Psoas muscle (tissue), 8 donors: ENCODE measurements at places on chromosomes 2 and 18. TPM values are rescaled to one million over a fixed set of nuclear protein-coding genes. Genes with fewer than 3 reads are reported as not detected.

GRCh38 chr18:24491927-24492834 is 31.7 kb downstream of the HRH4 start:
- no peak for DNase-seq

DNA sequence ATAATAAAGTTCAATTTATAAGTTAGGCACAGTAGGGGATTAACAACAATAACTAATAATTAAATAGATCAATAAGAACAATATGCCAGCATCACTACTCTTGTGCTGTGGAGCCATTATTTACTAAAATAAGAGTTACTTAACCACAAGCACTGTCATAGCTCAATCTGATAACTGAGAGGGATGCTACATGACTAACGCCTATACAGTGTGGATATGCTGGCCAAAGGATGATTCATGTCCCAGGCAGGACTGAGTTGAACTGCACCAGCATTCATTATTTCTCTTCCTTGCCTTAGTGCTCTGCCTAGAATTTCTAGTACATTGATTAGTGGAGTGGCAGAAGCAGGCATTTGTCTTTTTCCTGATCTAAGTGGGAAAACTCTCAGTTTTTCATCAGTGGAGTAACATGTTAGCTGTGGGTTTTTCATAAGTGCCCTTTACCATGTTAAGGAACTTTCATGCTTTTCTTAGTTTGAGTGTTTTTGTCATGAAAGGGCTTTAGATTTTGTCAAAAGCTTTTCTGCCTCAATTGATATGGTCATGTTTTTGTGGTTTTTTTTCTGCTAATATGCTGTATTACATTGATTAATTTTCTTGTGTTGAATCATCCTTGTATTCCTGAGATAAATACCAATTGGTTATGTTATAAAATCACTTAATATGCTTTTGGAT is 21.7 kb downstream of the KIAA1328 start:
- DNase-seq, result no peak

GRCh38 chr2:145012214-145012670 is 492.3 kb upstream of the ZEB2 start:
- DNase-seq, result no peak

DNA sequence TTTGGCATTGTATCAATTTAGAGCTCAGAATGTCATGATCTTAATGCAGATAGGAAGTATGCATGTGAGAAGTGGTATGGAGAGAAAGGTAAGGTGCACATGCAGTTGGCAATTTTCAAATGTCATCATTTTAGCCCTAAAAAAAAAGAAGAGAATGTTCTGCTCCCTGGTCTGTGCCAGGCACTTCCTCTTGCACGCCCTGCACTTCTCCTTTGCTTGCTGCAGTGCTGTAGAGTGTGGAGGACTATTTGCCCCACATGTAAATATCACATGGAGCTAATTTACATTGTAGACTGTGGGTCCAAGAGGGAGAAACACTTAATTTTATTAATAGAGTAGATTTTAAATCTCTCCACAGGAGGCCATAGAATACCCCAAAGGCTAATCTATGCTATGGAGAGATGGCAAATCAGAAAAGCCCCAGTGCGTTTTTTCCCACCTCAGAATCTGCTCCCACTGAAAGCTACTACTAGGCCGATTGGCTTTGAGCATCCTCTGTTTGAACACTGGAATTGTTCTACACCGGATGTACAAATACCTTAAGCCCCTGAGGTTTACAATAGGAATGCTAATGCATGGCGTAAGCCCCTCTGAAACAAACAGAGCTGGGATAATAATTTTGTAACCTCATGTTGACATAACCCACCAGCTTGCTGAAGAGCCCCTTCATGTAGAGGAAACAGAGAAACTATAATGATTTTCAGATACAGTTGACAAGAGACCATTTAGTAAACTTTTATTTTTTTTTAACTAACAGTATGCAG is 137.2 kb upstream of the KLHL14 start:
- no peak for DNase-seq

MYO3B gene
- polyA plus RNA-seq, result not detected

SNORC gene
- polyA plus RNA-seq, result 0.06 TPM

CEP76 gene
- 2.3 TPM for polyA plus RNA-seq
